ENCODE measurements at places on chromosomes 12 and 14.

GRCh38 chr14:101761881-101762529 lies 496 bp downstream of the PPP2R5C start:
- DNase-seq: no peak

- no peak for DNase-seq
Observed at GRCh38 chr14:57883061-57883460, 17.2 kb upstream of the SLC35F4 start.

DNA sequence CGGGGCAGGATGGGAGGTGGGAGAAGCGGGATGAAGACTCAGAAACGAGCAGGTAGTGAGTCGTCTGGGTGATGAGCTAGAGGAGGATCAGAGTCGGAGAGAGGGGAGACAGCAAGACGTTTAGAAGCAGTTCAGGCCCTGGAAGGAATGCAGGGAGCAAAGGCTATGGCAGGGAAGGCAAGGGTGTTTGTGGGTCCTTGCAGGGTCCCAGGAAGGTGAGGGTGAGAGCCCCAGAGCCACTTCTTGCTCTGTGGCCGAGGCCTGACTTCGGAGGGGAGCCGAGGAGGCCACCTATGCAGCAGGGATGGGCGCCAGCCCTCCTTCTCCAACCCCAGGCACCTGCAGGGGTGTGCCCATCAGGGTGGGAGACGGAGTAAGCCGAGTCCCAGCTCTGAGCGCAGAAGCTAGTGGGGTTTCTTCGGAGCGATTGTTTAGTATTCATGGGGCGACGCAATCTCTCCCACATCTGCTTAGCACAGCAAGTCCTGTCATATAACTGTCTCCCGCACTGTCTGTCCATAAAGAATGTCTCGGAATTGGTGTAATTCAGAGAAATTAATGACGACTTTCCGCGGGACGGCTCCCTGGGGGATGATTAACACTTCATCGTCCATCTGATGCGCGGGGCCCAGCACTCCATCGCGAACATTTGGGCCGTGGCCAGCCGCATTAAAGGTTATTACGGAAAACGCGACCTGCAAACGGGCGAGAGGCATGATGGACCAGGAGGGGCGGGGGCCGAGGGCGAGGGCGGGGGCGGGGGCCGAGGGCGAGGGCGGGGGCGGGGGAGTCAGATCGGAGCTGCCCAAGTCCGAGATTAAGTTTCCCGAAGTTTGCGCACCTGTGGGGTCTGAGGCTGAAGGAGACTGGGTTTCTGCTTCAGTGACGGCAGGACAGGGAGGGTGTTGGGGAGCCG lies 12.2 kb upstream of the CALCOCO1 start:
- no peak for DNase-seq

GRCh38 chr14:60220084-60220483 lies 28.9 kb upstream of the PPM1A start:
- no peak for DNase-seq

- no peak for DNase-seq
Observed at GRCh38 chr12:100555722-100556121, 17.8 kb upstream of the GAS2L3 start.

DNA sequence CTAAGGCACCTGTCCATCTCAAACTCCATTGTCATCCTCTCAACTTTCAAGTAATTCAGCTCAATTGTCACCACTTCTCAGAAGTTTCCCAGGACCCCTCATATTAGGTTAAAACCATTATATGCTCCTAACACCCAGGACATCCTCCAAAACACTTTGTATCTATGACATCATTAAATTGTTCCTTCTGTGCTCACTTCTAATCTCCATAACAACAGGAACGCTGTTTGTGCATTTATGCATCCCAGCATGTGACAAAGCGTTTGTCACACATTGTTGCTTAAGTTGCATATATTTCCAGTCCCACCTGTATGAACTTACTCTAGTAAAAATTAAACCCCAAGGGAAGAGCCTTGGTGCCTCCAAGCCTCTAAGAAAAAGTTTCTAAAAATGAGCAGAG lies 133.9 kb downstream of the TBX5 start:
- DNase-seq: no peak

GRCh38 chr14:104278214-104278534 lies 139.8 kb downstream of the KIF26A start:
- DNase-seq: no peak

DNA sequence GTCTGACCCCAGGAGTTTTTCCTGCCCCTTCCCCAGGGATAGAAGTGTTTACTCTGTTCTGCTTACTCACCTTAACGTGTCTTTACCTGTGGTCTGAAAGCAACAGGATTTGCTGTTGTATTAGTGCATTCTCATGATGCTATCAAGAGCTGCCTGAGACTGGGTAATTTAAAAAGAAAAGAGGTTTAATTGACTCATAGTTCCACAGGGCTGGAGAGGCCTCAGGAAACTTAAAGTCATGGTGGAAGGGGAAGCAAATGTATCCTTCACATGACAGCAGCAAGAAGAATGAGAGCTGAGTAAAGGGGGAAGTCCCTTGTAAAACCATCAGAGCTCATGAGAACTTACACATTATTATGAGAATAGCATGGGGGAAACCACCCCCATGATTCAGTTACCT lies 240.4 kb downstream of the SNAPC1 start:
- no peak for DNase-seq

- DNase-seq: no peak
Observed at GRCh38 chr12:105706321-105706972, 376.0 kb downstream of the C12orf75 start.

DNA sequence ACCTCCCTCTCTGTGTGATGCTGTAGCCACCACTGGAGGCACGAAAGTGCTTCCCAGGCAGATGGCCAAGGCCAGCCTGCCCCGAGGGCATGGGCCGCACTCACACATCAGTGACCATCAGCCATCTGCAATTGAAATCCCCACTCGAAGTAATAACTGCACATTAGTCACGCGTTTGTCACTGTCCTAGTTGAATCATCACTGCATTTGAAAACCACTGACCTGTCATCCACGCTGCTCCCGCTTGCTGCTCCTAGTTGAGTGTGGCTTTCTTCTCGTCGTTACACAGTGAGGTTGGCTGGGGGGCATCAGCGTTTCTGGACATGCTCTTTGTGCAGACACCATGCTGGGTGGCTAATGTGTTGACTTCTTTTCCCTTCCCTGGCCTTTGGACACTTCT lies 176.1 kb downstream of the ADGRD1 start:
- DNase-seq: no peak

DNA sequence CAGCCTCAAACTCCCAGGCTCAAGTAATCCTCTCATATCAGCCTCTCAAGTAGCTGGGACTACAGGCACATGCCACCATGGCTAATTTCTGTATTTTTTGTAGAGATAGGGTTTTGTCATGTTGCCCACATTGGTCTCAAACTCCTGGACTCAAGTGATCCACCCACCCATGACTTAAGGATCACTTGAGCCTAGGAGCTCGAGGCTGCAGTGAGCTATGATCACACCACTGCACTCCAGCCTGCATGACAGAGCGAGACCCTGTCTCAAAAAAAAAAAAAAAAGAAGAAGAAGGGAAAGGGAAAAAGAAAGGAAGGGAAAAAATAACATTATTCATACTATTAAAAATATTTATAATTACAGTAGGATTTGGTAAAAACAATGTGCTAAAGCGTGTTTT lies 19.2 kb downstream of the EPS8 start:
- no peak for DNase-seq

DNA sequence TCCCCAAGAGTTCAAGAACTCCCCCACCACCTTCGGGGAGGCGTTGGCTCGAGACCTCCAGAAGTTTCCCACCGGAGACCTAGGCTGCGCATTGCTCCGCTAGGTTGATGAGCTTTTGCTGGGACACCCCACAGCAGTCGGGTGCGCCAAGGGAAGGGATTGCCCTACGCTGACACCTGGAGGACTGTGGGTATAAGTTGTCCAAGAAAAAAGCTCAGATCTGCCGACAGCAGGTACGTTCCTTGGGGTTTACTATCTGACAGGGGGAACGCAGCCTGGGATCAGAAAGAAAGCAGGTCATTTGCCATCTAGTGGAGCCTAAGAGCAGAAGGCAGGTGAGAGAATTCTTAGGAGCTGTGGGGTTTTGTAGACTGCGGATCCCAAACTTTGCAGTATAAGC lies 98.8 kb downstream of the FRMD6 start:
- no peak for DNase-seq

GRCh38 chr12:91179966-91180561 lies 2.6 kb downstream of the DCN start:
- no peak for DNase-seq

- DNase-seq: no peak
Observed at GRCh38 chr12:1007994-1008393, 17.0 kb downstream of the ERC1 start.

DNA sequence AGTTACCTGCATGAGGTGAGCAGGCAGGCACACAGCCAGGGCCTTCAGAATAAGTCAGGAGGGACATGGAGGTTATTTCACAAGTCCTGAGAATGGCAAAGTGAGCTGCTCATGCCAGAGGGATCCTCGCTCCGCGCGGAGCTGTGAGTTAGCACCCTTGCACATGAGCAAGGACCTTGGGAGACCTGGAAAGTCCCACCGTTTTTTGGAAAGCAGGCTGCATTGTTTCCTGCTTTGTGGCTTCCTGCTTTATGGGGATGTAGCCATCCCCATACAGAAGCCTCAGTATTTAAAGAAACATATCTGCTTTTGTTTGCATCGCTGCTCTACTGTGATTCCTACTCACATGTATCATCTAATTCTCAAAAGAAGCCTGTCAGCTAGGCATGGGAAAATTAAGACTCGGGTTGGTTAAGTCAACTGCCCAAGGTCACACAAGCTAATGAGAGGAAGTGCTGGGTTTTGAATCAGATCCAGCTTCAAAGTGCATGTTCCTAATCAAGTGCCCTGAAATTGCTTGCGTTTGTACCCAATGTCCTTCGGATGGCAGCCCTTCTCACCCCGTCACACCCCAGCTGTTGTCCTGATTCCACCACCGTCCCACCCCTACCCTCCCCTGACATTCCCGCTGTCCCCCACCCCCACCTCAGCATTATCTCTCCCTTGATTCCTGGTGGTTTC lies 106.2 kb downstream of the CRACR2A start:
- DNase-seq: no peak

- no peak for DNase-seq
Observed at GRCh38 chr12:83865431-83865830, 1047.2 kb downstream of the SLC6A15 start.

GRCh38 chr14:77920312-77920711 lies 120.4 kb downstream of the ADCK1 start:
- DNase-seq: no peak

DNA sequence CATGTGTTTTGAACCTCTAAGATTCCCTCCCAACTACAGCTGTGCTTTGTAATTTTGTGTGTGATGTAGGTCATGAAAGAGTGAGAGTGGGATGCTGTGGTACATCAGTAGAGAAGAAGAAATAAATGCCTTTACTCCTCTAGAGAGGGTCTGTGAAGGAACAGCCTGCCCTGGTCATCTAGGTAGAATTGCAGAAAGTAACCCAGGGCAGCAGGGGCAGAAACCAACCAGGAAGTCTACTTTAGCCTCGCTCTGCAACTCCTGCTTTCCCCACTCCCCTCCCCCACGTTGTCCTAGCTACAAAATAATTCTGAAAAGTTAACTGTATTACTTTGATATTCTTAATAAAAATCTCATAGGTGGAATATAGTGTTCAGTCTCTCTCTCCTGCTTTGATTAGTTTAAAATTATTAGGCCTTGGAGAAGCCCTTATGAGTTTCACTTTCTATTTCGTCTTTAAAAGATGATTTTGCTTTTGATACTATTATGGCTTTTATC lies 7.5 kb downstream of the TBK1 start:
- no peak for DNase-seq

DNA sequence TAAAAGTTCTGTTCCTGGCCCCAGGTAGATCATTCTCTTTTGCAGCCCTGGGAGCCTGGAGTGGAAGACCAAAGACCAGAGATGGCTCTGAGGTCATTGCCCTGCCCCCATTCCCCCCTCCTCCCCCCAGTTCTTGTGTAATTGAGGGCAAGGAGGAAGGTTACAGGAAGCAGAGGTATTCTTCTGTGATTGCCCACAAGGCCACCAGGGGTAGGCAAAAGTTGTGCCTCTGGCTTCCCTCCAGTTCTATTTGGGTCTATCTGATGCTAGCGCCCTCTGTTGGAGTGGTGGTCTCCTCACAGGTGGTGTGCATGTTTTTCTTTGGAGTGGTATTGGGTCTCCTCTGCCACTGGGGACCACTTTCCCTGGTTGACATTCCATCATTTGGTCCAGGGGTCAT lies 41.2 kb upstream of the CRY1 start:
- no peak for DNase-seq

DNA sequence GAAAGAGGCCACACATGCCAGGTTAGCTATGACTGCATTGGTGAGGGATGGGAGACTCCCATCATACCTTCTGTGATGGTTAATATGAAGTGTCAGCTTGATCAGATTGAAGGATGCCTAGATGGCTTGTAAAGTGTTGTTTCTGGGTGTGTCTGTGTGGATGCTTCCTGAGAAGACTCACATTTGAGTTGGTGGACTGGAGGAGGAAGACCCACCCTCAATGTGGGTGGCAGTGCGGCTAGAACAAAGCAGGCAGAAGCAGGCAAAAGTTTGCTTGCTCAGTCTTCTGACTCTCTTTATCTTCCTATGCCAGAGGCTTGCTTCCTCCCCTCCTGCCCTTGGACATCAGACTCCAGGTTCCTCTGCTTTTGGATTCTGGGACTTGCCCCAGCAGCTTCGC lies 88.2 kb downstream of the SSPN start:
- no peak for DNase-seq

DNA sequence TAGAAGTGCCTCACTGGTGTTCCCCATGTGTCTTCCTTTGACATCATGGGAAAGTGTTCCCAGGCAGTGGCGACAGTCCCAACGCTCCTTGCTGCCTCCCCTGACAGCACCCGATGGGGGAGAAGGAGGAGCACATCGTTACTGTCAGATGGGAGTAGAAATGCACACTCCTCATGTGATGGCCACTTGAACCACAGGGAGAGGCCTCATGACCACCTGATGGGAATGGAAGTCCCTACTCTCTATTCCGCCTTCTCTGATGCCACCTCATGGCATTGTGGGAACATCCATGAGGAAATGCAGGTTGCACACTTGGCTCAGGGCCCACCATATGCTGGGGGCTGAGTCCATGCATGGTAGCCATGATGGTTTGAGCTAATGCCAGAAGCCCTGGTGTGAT lies 14.3 kb upstream of the CORO1C start:
- DNase-seq: no peak

- no peak for DNase-seq
Observed at GRCh38 chr12:108846290-108846701, 11.1 kb downstream of the SSH1 start.

DNA sequence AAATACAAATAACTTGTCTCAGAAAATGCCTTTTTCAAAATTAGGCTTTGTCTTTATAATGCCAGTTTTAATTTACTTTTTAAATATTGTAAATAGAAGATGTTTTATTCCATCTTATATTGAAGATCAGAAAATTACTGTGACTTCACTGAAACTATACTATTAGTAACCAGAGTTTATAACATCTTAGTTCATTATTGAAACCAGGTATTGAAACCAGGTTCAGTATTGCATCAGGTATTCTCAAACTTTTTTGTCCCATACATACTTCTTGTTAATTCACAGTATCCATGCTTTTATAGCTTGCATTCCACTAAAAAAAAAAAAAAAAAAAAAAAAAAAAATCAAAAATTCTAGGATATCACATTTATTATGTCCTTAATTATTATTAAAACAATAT lies 227.5 kb downstream of the GXYLT1 start:
- no peak for DNase-seq

All from natural killer cell treated with Interleukin-12 subunit alpha and Interleukin-12 subunit beta and Interleukin-15 and Interleukin-18, amount 100 ng/mL, for 72 hours (primary cell).